SJSA1 (cell line): ENCODE measurements at places on chromosomes 7 and 10. TPM values are rescaled to one million over a fixed set of nuclear protein-coding genes. Genes with fewer than 3 reads are reported as not detected.

GRCh38 chr10:53606981-53607380 lies 834.4 kb upstream of the MBL2 start:
- DNase-seq = no peak

DNA sequence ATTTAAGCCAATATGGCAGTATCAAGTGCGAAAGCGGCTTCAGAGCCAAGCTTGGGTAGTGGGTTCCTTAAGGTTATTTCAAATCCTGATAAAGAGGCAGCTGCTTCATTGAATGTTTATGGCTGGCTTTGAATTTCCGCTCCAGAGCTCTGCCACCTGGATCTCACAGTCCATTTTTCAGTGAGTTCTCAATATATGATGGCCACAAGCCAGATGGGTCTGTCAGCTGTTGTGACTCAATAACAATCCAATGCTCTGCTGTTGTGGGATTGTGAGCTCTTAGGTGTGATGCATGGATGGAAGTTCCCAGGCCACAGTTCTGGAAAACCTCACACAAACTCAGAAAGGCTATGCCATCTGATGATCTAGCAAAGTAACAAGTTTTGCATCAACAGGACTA lies 743.8 kb upstream of the LRRN3 start:
- no peak for DNase-seq

DNA sequence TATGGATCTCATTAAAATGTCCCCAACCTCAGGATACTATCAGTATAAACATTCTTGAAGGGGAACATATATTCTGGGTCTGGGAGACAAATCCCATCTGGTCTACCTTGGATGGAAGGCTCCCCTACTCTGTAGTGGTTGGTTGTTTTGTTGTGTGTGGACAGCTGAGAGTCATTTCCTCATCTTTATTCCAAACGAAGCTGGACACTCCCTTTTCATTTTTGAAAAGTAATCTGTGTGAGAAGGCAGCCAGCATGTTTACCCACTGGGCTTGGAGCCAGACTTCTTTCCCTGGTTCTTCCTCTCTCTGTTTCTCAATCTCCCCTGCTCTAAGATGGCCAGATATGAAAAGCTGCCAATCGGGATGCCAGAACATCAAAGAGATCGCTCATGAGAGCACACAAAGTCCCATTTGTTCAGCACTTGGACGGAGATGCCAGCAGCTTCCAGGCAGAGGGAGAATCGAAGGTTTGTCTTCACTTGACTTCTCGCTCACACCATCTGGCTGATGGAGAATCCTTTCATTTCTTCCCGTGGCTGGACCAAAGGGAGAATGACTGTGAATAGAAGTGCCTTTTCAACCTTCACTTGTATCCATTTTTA lies 108.1 kb upstream of the AGR3 start:
- DNase-seq = peak; percentile 81

- peak; percentile 84 for DNase-seq
These were observed 10.7 kb downstream of the MRC1 start for GRCh38 chr10:17819836-17820235.

GRCh38 chr7:67522504-67522903 lies 525.9 kb downstream of the TYW1 start:
- no peak for DNase-seq

Gene STEAP2
- total RNA-seq = 2.4 and 3.3 TPM in 2 replicates

DNA sequence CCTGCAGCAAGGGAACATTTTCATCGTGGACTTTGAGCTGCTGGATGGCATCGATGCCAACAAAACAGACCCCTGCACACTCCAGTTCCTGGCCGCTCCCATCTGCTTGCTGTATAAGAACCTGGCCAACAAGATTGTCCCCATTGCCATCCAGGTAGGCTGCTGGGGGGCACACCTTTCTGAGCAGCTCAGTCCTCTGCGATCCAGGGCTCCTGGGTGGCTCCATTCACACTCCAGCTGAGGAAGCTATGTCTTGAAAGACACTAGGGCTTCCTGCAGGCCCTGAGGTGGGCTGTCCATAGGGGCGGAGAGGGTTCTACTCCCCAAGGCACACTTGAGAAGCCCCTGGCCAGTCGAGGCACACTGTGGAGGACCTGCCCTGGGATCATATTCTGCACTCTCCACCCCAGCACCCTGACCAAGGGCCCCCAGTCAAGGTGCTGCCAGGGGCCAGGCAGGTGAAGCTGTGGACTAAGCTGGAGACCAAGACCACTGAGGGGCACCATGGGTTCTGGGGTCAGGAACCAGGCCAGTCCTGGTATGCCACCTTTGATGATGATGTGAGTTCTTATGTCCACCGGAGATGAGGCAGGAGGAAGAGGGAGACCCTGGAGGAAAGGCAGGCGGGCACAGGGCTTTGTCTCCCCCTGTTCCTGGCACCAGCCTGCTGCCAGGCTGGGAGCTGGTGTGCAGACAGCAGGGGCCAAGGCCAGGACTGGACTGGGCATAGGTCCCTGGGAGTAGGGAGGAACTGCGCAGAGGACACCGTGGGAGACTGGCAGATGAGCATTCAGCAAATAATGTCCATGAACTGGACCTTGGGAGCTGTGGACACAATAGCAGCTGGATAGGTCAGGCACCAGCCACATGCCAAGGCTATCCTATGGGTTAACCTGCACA lies 54.8 kb downstream of the ALOX5 start:
- no peak for DNase-seq

DNA sequence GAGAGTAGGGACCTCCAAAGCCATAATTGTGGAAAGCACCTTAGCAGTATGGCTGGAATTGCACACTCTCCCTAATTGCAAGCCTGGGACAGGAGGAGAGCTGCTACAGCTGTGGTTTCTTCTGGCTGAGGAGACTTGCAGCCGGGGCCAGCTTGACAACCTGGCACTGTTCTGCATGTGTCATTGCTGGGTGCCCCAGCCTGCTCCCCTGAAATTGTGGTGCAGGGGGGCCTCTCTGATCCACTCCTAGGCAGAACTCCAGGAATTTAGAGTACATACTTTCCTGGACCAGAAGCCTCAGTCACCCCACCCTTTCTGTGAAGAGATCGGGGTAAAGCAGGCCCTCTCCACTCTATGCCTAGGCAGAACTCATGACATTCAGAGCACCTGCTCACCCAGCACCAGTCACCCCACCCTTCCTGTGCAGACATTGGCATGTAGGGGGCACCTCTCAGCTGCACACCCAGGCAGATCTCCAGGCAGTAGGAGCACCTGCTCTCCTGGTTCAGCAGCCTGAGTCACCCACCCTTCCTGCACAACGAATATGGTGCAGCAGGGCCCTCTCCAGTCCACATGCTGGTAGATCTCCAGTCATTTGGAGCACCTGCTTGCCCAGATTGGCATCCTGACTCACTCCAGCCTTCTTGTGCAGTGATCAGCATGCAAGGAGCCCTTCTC lies 34.4 kb upstream of the DYNC1I1 start:
- no peak for DNase-seq

GRCh38 chr10:77898323-77899079 lies 28.1 kb downstream of the DLG5 start:
- no peak for DNase-seq

GRCh38 chr7:107995184-107996071 lies 7.5 kb downstream of the LAMB1 start:
- DNase-seq = peak; percentile 89

Gene ATRNL1
- 32.1 and 36.2 TPM in 2 replicates for total RNA-seq

DNA sequence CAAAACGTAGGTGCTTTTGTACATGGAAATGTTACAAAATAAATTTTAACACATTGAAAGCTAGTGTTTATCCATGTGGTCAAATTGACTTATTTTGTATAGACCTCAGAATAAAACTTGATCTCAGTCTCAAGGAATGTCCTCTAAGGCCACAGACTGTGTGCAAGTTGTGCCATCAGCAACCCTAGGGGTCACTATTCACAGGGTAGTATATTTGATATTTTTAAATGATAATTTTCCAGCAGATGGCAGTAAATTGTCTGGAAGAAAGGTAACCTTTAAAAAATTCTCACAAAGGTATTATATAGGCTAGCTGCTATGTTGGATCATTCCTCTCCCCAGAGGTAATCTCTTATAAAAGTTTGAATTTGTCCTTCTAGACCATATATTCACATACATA lies 12.9 kb upstream of the SNX10 start:
- DNase-seq = no peak

DNA sequence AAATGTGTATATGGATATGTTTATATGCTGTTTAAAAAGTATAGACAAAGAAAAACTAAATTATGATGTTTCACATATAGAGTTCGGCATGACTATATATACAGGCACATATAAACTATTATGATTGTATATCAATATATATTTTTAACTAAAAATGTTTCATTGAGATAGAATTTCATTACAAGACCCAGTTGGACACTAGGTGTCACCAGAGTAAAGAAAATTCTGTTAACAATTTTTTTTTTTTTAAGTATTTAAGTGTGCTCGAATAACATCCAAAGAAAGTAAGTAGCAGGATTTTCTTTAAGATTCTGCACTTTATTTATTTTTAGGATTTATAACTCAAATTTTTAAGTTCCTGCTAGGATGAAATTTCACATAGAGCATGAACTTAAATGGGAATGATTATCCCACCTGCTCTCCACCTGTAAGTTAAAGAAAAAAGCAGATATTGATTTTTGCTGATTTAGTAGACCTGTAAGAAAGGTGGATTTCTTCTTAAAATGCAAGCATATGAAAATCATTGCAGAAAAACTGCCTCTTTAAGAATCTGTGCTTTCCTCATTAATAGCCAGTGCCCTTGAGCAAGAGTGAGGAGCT lies 961.5 kb downstream of the PCDH15 start:
- no peak for DNase-seq

DNA sequence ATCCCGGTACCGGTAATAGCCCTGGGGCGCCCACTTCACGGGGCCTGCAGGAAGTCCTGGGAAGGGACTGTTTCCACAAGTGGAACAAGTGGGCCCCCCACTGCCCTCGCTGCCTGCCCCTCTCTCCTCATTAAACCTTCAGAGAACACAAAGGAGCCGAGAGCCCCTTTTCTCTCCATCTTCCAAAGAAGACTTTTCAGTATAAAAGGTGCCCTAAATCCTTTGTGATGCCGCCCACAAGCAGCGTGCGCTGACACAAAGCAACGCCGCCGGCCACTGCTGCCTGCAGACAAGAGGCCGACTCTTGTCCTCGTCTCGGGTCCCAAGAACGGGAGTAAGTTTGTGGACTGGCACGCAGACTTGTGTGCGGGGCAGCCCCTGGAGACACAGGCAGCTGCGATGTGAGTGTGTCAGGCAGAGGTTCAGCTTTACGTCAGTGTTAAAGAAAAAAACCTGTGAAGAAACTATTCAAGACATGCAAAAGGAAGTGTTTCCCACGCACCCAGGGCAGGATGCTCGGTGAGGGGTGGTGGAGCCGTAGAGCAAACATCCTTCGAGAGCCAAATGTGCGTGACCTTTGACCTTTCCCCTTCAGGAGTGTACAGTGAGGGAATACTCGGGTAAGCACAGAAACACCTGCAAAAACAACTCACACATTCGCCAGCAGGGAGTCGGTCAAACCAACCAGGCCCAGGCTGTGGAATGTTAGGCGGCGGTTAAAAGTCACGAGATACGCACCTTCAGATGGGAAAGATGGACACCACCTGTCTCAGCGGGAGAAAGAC lies 118.2 kb downstream of the VIPR2 start:
- peak; percentile 28 for DNase-seq

- DNase-seq = peak; percentile 16
These were observed 73.6 kb downstream of the AHCYL2 start for GRCh38 chr7:129298268-129298893.
